ENCODE measurements at places on chromosomes 2 and 18.

GRCh38 chr2:16607301-16607700 lies 58.3 kb downstream of the CYRIA start:
- H3K4me1 ChIP-seq = peaks cover 8% of the 10 kb centered on the region
- DNase-seq = no peak
- H3K27ac ChIP-seq = no peak overlapping the region
- no peak overlapping the region for H3K4me3 ChIP-seq
- no peaks in the 10 kb centered on the region for H3K27me3 ChIP-seq
- no peaks in the 10 kb centered on the region for H3K36me3 ChIP-seq

GRCh38 chr2:32453242-32454062 lies 96.6 kb downstream of the BIRC6 start:
- no peaks in the 10 kb centered on the region for H3K4me1 ChIP-seq
- H3K4me3 ChIP-seq = no peak overlapping the region
- no peaks in the 10 kb centered on the region for H3K27me3 ChIP-seq
- no peaks in the 10 kb centered on the region for H3K36me3 ChIP-seq

DNA sequence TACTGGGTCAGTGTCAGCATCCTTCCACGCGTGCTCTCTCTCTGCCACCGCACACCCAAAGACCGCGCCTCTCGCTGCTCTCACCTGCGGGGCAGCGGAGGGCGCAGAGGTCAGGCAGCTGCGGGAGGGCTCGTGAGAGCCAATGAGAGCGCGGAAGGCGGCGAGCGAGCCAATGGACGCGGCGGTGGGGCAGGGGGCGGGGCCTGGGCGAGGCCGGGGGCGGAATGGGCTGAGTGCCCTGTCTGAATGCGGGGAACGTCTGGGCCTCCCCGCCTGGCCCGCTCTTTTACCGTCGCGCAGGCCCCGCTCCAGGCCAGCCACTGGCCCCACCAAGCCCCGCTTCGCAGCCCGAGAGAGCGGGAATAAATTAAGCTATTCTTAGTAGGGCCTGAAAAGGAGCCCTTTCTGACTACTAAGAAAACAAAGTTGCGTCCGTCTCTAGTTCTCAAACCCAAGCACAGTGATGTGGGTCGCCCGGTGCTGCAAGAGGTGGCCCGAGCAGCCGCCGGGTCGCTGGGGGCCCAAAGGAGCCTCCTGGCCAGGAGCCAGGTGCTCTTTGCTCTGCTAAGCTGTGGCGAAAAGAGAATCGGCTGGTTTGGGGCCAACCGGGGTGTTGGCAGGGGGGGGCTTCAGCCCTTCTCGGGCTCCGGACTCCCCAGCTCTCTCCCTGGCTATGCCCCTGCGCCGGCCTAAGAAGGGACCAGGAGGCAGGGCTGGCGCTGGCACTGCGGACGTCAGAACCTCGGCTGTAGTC lies 81.1 kb upstream of the GLI2 start:
- H3K27me3 ChIP-seq = peaks cover 5% of the 10 kb centered on the region
- no peak for DNase-seq
- no peak overlapping the region for H3K27ac ChIP-seq
- no peaks in the 10 kb centered on the region for H3K36me3 ChIP-seq

- H3K27ac ChIP-seq = peak overlapping the region; percentile 81
- H3K36me3 ChIP-seq = no peaks in the 10 kb centered on the region
- no peaks in the 10 kb centered on the region for H3K27me3 ChIP-seq
- peak overlapping the region; percentile 38 for H3K4me3 ChIP-seq
Observed at GRCh38 chr2:234463626-234464290, 33.1 kb downstream of the ARL4C start.

DNA sequence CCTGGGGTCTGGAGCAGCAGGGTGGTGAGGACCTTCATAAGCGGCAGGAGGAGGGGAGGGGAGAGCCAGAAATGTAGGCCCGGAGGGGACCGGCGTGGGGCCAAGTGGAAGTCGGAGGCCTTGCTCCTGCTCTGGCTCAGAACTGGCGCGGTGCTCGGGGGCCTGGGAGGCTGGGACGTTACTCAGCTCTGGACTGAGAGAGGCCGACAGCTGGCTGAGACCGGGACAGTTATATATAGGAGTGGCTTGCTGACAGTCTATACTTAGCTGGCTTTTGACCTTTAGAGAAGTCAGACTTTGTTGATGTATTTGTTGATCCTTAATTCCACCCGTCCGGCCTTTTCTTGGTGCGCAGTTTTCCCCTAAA lies 15.7 kb downstream of the IGFBP5 start:
- H3K27ac ChIP-seq = no peak overlapping the region
- no peaks in the 10 kb centered on the region for H3K36me3 ChIP-seq
